ENCODE measurements at places on chromosomes 5 and 9. TPM values are rescaled to one million over a fixed set of nuclear protein-coding genes. Genes with fewer than 3 reads are reported as not detected.

GRCh38 chr9:37036776-37037502, 2.9 kb upstream of the PAX5 start:
- no peak for DNase-seq
- H3K4me1 ChIP-seq = peaks cover 11% of the 10 kb centered on the region
- H3K36me3 ChIP-seq = no peaks in the 10 kb centered on the region
- H3K27me3 ChIP-seq = peaks cover 100% of the 10 kb centered on the region

DNA sequence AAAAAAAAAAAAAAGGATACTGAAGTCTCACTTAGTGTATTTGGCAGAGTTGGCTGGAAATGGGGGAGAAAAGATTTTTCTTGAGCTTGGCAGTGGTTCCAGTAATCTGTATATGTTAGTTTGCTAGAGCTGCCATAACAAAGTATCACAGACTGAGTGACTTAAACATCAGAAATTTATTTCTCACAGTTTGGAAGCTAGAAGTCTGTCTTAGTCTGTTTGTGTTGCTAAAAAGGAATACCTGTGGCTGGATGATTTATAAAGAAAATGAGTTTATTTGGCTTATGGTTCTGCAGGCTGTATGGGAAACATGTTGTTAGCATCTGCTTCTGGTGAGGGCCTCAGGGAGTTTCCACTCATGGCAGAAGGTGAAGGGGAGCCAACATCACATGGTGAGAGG, 89.6 kb upstream of the CEP78 start:
- no peak overlapping the region for H3K27ac ChIP-seq
- H3K4me3 ChIP-seq = no peak overlapping the region
- H3K27me3 ChIP-seq = peaks cover 2% of the 10 kb centered on the region
- DNase-seq = peak; percentile 77

- H3K4me1 ChIP-seq = peaks cover 24% of the 10 kb centered on the region
- H3K27me3 ChIP-seq = no peaks in the 10 kb centered on the region
- H3K36me3 ChIP-seq = no peaks in the 10 kb centered on the region
- H3K4me3 ChIP-seq = no peak overlapping the region
- H3K27ac ChIP-seq = peak overlapping the region; percentile 10
These were observed 34.9 kb downstream of the MTMR12 start for GRCh38 chr5:32277798-32278197.

DNA sequence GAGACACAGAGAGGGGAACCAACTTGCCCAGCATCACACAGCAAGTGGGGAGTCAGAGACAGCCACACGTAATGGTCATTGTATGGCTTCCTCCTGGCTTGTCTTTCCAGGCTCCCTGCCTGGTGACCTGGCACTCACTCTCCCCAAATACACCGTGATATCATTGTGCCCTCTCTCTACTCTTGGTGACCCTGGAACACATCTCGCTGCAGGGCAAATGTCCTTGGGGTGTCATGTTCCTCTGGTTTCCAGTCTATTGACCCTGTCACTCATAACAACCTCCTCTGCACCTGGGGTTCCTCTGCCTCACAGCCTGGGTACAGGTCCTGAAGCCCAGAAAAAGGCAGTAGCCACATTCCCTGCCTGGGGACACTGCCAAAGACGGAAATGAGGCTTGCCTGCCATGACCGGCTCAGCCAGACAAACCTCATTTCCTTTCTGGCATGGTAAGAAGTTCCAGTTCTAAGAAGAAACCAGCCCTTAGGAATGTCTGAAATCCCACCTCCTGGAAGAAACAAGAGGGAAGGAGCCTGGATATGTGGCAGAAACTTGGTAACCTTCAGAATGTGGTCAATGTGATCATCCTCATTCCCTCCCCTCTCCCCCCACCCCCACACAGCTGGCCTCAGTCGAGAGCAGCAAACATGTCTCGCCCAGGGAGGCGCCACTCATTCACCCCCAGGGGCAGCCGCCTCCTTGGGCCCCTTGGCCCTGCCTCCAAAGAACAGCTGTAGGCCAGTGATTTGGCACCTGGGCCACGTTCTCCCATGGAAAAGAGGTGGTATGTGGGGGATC, 30.6 kb upstream of the SMU1 start:
- no peak overlapping the region for H3K4me3 ChIP-seq
- peak overlapping the region; percentile 81 for H3K27ac ChIP-seq
- H3K4me1 ChIP-seq = peaks cover 22% of the 10 kb centered on the region
- H3K27me3 ChIP-seq = no peaks in the 10 kb centered on the region
- peak; percentile 98 for DNase-seq

The DNAI1 gene
- 1.8 TPM for total RNA-seq

The GDA gene
- total RNA-seq = not detected
